ENCODE measurements at places on chromosomes 2 and 18.

DNA sequence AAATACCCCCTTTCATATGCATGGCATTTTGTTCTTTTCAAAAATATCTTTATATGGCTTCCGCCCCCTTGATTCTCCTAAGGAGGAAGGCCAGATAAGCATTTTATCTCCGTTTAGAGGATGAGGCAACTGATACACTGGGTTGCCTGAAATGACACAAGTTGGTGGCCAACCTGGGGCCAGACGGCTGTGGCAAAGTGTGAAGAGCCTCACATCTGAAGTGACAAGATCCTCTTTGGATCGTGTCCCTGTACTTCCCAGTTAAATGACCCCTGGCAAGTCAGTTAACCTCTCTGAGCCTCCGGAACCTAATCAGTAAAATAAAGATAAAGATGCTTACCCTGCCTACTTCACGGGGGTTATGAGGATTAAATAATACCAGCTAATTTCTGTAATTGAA is 4.6 kb downstream of the SETBP1 start:
- DNase-seq = no peak

GRCh38 chr2:84996909-84997308 is 25.9 kb downstream of the KCMF1 start:
- DNase-seq = no peak

DNA sequence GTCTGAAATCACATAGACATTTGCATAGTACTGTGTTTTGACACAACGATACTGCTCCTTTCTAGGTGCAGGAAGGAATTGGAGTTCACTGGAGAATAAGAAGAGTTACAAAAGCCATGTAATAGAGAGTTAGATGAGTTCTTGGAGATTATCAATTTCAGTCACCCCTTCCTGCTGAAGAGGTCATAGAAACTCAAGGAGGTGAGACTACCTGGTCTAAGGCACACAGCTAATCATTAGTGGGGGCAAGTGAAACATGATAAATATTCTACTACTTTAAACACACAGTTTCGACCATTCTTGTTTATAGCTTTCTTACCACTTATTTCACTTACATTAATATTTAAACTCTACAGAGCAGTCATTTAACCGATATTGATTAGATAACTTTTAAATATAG is 286.9 kb upstream of the NXPH2 start:
- no peak for DNase-seq

GRCh38 chr18:26863122-26863879 is 2.2 kb downstream of the AQP4 start:
- no peak for DNase-seq

- no peak for DNase-seq
Observed at GRCh38 chr18:23306822-23307221, 146.3 kb upstream of the RIOK3 start.

Data from MV-4-11 (cell line).